Stimulated activated CD8-positive, alpha-beta memory T cell treated with anti-CD3 and anti-CD28 coated beads, Interleukin-7, amount 100 ng/mL, for 1 hour (primary cell): ENCODE measurements at places on chromosomes 2 and 18.

DNA sequence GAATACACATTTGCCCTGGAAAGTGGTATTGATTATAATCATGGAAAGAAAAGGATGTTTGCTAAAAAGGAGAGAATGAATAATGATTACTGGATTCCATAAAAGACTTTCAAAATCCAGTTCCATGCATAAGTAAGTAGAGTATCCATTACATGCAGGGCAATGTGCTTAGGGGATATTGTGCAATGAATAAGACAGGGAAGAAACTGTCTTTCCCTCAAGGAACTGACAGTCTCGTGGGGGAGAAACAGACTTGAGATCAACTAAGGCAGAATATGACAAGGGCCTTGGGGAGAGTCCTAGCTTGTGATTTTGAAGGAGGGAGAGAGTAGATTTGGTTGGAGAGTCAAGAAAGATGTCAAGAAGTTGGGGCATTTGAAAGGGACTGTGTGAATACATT lies 130.6 kb downstream of the SPP2 start:
- DNase-seq, result no peak

GRCh38 chr18:58670404-58671110 lies 708 bp upstream of the MALT1 start:
- DNase-seq, result no peak

- DNase-seq, result no peak
These were observed 16.1 kb downstream of the SUPT7L start for GRCh38 chr2:27647289-27647688.

DNA sequence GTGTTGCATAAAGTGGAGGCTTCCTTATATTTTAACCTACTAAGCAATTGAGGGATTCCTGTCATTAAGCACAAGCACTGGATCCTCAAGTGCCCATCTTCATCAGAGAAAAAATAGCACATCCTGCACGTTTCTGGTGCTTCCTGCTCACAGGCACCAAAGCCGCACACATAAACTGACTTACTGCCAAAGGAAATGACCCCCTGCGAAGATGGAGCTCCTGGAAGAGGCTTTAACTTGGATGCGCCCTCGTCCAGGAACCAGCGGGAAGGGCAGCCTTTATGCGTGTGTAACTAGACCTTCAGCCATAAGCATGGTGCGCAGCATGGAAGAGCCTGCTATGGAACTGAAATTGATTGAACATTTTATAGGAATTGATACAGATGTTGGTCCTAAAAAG lies 188.7 kb downstream of the FTCDNL1 start:
- no peak for DNase-seq

DNA sequence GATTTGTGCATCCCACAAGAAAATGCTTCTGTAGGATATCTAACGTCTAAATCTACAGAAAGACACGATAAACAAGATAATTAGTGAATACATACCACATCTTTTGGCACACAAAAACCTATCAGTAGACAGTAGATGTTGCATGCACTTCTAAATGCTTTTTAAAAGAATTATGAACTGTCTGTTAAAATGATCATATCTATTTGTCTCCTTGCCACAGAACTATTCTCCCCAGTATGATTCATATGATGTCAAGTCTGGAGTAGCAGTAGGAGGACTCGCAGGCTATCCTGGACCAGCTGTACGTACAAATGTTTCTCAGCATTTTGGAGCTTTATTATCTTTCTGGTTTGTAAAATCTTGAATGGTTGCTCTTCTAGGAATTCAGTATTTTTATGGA lies 12.7 kb downstream of the COL3A1 start:
- DNase-seq, result no peak

- DNase-seq, result no peak
These were observed 87.2 kb downstream of the SMAD7 start for GRCh38 chr18:48863432-48864065.

GRCh38 chr18:38301621-38302020 lies 736.0 kb upstream of the CELF4 start:
- DNase-seq, result no peak

DNA sequence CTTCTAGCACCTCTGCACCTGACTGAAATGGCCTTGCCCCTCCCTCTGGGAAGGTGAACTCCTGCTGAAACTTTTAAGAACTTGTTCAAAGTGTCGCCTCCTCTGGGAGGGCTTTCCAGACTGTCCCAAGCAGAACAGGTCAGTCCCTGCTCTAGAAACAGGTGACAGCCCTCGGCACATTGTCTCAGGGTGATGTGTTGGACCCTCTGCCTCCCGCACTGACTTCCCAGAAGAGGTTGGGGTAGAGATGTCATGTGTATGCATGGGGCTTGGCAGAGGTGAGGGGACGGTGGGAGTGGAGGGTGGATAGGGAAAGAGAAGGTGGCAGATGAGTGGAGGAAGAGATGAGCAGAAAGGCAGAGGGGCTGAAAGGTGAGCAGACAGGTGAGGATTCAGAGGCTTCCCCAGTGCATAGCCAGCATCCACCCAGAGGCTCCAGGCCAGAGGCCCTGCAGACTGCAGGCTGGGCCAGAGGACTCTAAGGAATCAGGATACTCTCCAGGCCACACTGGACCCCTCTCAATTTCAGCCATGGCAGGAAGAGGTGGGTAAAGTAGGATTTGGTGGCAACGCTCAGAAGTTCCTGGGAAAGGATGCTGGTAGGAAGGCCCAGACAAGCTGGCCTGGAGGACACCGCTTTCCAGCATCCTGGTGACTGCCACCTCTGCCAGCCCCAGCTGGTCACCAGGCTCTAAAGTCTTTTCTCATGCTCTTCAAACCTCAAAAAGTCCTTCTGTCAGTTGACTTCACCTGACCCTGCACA lies 24.8 kb upstream of the TNS1 start:
- no peak for DNase-seq

- no peak for DNase-seq
These were observed 10.1 kb upstream of the ID2 start for GRCh38 chr2:8671802-8672201.
